ENCODE measurements at places on chromosomes 7 and 10. TPM values are rescaled to one million over a fixed set of nuclear protein-coding genes. Genes with fewer than 3 reads are reported as not detected.
A peak's percentile ranks its signal among the peaks of the same experiment; 100 is the strongest.

- DNase-seq: no peak
Measured at GRCh38 chr7:22586101-22586785, 86.3 kb upstream of the STEAP1B start.

DNA sequence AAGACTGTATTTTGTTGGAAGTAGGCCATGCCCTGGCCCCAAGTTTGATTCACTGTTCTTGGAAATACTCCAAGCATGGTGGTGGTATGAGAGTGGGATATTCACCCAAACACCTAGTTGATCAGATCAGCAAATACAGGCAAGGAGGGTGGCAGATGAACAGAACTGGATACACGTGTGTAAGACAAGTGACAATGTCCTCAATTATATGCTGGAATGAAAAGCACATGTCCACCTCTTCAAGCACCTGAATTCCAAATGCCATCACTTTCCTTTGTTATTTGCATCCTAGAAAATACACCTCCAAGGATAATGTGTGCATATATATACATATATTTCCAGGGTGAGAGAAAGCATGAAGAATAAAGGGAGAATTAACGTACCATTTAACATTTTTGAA, 131.8 kb upstream of the ZEB1 start:
- no peak for DNase-seq

DNA sequence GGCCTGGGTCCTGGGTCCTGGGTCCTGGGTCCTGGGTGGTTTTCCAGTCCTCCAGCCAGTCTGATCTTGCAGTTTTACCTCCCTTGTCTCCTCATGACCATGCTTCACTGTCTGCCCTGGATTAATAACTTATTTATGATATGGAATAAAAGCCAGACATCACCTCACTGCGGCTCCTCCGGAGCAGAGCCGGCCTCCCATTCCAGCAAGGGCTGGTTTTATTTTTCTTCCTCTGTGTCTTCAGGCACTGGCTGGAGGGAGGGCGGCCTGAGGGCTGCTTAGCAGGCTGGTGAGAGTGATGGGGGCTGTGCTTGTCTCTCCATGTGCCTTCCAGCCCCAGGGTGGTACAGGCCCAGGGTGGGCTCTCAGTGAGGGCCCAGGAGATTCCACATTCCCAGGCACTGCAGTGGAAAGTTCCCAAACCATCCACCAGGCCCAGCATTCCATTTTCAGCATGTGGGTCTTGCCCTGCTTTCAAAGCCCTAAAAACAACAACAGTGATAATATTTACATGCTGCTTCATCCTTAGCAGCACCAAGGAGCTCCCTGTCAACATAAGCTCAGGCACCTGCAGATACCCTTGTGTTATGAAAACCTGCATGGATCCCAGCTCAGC, 12.6 kb downstream of the ADAMTS14 start:
- no peak for DNase-seq

- peak; percentile 72 for DNase-seq
Measured at GRCh38 chr7:107850643-107851042, 40.3 kb upstream of the DLD start.

SPDYE2 gene
- not detected for total RNA-seq

- DNase-seq: no peak
Measured at GRCh38 chr7:130151591-130152492, 53.4 kb downstream of the TMEM209 start.

- DNase-seq: no peak
Measured at GRCh38 chr7:132084776-132085388, 491.4 kb downstream of the PLXNA4 start.

ANLN gene
- 21.2 TPM for total RNA-seq

GRCh38 chr7:106947244-106947728, 82.2 kb downstream of the PIK3CG start:
- peak; percentile 49 for DNase-seq

- no peak for DNase-seq
Measured at GRCh38 chr10:97974526-97975525, 55.6 kb downstream of the CRTAC1 start.

DNA sequence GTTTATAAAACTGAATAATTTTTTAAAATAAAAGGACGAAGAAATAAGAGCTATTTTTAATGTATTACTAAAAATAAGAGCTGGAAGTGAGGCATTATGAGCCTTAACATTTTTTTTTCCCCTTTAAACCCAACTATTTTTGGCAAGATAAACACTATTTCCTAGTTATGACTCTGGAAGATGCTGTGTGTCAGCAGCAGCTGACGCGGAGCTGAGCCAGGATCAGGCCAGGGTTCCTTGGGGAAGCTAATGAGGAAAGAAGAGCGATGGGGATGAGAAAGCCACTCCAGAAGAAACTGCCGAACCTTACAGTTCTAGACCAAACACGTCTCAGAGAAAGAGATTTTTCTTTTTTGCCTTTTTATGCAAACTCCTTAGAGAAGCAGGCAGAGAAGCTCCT, 85.9 kb downstream of the USP6NL start:
- DNase-seq: peak; percentile 37

DNA sequence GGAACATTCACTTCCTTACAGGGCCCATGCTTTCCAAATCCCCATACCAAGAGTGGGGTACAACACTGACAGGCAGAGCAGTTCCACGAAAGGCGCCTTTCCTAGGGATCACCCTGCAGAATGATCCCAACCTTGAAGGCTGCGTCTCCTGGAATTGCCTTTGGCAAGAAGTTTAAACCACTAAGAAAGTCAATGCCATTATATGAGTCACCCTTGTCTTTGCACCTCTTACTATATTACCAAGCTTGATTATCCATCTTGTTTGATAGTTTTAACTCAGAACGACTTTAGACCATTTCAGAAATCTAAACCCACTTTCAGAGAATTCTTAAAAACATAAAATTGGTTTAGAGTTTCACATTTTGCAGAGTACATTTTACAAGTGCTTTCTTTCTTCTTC, 282.1 kb downstream of the ARHGAP12 start:
- no peak for DNase-seq

DNA sequence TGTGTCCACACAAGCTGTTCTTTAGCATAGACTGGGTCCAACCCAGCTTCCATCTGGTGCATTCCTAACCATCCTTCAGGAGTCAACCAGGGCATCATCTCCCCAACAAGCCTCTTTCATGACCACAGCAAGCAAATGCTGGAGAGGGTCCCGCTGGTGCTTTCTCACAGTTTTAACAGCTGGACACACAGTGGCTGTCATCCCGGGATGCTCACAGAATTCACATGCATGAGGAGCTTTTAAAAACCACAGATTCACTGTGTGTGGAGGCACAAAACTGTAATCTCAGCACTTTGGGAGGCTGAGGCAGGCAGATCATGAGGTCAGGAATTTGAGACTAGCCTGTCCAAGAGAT, 6.4 kb upstream of the CYP3A7 start:
- no peak for DNase-seq

GRCh38 chr7:129865925-129866201, 86.9 kb downstream of the UBE2H start:
- no peak for DNase-seq

DNA sequence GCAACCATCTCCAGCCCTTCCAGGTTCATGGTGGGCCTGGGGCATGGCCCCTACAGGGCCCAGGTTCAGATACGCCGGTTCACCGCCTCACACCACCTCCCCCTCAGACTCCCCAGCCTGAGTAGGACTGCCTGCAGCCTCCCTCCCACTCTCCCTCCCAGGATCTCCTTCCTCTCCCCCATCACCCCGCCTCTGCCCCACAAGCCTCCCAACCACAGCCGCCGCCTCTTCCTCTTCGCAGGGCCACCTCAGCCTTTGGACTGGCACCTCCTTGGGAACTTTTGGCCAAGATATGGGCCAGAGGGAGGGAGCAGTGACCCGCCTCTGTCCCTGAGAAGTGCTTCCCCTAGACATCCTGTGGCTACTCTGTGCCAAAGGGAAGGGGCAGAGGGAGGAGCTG, 9.3 kb downstream of the KCNIP2 start:
- no peak for DNase-seq

NUPR2 gene
- total RNA-seq: 2.5 TPM

GRCh38 chr7:141003172-141004065, 11.3 kb downstream of the MRPS33 start:
- no peak for DNase-seq

CHAT gene
- 0.16 TPM for total RNA-seq

GRCh38 chr7:44964384-44964830, 14.4 kb downstream of the MYO1G start:
- no peak for DNase-seq

DNA sequence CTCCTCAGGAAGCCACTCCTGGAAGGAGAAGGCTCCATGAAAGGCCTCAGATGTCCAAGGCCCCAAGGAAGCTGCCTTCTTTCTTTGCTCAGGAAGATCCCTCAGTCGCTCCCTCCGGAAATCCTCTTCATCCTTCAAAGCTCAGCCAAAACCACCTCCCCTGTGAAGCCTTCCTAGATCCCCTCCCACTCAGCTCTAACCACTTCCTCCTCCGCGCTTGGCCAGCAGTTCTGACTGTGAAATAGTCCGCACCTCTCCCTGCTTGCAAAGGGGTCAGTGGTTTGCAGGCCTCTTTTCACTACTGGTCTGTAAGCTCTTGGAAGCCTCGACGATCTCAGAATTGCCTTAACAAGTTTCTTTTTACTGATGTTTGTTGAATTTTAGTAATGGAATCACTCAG, 23.9 kb downstream of the PYROXD2 start:
- DNase-seq: no peak

GRCh38 chr7:16535500-16535899, 8.9 kb downstream of the LRRC72 start:
- no peak for DNase-seq

GRCh38 chr7:26699766-26700165, 164.6 kb downstream of the SKAP2 start:
- DNase-seq: no peak

GRCh38 chr10:96576277-96576980, 10.4 kb downstream of the TM9SF3 start:
- DNase-seq: no peak

GRCh38 chr10:115572740-115573455, 479.7 kb downstream of the ATRNL1 start:
- no peak for DNase-seq

DNA sequence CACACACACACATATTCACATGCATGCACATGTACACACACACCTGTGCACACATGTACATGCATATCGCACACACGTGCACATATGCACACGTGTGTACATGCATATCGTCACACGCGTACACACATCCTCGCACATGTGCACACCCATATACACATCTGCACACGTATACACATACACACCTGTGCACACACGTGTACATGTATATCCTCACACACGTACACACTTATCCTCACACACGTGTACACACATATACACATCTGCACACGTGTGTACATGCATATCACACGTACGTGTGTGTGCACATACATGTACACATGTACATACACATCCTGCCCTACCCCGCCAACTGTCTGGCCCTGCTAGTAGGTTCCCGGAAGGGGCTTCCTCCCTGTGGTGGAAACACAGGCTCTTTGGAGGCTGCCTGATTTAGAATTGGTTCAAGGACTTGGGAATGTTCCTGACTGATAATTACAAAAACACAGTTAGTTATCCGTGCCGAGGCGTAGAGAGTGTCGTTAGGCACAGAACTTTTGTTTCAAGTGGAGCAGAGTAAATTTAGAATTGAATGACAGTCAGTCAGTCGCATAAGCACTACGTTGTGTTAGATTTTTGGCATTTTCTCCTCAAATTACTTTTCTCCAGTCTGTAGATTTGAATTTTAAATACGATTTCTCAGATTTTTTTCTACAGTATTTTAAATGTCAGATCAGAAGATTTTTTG, 18.5 kb upstream of the PRKAR1B start:
- no peak for DNase-seq

PDE1C gene
- total RNA-seq: 2.7 TPM

NOS3 gene
- total RNA-seq: 4.2 TPM

- peak; percentile 23 for DNase-seq
Measured at GRCh38 chr7:725223-726005, 1.1 kb upstream of the DNAAF5 start.

- peak; percentile 88 for DNase-seq
Measured at GRCh38 chr10:18400201-18400905, 251.0 kb downstream of the NSUN6 start.

DNA sequence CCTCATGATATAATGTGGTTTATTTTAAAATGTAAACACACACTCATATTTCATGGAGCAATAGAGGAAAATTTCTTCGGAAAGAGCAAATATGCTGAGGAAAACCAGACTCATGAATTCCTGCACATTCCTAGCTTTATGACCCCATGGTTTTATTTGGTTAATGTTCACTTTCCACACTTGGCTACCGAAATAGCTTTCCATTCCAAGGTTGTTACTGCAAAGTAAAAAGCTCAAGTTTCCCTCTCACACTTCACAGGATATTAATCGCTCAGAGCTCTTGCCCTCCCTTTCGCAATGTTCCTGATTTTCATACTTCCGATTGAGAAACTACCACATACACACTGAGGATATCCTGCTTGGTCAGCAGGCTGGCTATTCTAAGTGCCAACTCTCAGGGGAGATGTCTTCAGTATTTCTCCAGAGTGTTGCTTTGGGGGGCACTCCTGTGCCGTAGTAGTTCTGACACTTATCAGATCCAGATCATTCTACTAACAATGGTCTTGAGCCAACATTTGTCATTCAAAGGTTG, 77.5 kb upstream of the STEAP1B start:
- DNase-seq: peak; percentile 24

GRCh38 chr7:34652809-34653208, 5.2 kb upstream of the NPSR1 start:
- peak; percentile 22 for DNase-seq

Measured in colonic mucosa (tissue), 4 donors.